ENCODE measurements at places on chromosomes 7 and 10.
A peak's percentile ranks its signal among the peaks of the same experiment; 100 is the strongest.

DNA sequence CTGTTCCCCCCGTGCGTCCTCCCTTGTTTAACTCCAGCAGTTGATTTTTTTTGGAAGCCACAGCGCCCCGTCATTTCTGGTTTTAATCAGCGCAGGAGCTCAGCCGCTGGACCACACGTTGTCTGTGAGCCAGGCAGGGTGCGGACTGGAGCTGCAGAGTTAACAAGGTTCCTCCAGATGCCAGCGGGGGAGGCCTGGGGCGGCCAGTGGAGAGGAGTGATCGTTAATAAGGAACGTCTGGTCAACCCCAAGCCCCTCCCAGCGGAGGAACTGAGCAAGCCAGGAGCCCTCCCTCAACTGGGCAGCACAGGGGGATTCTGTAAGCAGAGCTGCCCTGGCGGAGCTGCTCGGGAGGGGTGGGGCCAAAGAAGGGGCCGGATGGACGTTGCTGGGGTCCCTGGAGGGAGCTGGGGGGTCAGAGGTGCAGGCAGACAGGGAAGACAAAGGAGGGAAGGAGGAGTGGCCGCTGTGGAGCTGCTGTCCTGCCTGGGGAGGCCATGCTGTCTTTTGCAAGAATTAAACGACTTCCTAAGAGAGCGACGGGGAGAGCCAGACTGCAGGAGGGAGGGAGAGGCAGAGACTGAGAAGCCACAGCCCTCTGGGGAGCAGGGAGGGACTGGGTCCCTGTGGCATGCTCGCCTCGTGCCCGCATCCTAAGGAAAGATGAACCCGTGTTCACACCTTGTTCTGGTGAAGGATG is 537.1 kb upstream of the FOXK1 start:
- DNase-seq = no peak

DNA sequence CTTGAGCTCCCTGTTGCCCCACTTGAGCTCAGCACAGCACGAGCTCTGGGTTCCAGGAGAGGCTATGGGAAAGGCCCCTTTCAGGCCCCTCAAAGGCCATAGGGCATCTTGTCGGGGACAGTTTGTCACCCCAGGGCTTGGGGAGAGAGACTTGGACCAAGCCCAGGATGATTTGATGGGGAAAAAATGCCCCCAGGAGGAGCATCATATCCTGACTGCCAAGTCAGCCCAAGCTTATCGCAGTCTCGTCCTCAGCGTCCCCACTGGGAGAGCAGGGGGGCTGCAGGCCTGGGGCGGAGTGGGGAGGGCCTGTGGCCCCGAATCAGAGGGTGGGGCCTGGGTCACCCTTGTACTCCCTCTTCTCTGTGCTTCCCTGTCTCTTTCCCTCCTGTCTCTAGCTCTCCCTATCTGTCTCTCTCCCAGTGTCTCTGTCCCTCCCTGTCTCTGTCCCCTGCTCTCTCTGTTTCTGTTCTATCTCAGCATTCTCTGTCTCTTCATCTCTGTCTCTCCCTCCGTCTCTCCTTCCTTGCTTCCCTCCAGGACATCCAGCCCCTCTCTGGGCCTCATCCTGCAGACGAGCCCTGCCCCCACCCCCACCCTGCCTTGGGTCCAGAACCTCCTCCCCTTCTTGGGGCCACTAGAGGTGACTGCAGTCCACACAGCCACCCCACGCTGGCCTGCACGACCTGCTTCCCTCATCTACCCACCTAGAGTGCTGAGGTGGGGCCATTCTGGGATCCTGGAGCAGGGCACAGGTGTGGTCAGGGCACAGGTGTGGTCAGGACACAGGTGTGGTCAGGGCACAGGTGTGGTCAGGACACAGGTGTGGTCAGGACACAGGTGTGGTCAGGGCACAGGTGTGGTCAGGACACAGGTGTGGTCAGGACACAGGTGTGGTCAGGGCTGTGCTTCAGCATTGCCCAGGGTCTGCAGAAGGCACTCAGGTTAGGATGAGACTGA is 17.3 kb upstream of the GRIFIN start:
- DNase-seq = no peak

DNA sequence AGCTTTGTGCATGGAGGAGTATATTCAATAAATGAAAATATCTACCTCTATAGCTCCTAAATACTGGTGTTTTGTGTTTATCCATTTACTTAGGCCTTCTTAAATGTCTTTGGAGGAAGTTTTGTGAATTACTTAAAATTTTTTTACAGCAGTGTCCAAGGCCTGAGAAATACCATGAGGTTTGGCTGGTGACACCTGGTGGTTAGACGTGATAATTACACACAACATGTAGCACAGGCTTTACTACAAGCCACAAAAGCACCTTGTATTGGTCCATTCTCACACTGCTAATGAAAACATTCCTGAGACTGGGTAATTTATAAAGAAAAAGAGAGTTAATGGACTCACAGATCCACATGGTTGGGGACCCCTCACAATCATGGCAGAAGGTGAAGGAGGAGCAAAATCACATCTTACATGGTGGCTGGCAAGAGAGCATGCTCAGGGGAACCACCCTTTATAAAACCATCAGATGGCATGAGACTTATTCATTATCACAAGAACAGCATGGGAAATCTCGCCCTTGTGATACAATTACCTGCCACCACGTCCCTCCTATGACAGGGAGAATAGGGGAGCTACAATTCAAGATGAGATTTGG is 20.6 kb downstream of the HYAL4 start:
- DNase-seq = peak; percentile 37

DNA sequence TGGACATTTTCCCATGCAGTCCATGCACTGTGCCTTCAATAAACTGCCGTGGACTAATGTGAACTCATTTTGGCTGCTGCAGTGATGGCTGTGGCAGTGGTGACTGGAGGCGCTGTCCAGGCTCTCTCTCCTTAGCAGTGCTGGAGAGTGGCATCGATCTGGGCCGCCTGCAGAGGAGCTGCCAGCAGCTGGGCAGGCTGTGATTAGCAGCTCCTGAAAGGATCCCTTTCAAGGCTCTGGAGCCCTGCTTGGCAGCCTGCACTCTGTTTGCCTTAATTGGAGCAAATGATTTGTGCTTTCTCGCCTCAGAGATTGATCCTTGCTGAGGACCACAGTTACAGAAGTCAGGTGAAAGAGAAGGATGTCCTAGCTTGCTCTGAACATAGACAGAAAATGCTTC is 130.1 kb upstream of the VWC2 start:
- DNase-seq = no peak

DNA sequence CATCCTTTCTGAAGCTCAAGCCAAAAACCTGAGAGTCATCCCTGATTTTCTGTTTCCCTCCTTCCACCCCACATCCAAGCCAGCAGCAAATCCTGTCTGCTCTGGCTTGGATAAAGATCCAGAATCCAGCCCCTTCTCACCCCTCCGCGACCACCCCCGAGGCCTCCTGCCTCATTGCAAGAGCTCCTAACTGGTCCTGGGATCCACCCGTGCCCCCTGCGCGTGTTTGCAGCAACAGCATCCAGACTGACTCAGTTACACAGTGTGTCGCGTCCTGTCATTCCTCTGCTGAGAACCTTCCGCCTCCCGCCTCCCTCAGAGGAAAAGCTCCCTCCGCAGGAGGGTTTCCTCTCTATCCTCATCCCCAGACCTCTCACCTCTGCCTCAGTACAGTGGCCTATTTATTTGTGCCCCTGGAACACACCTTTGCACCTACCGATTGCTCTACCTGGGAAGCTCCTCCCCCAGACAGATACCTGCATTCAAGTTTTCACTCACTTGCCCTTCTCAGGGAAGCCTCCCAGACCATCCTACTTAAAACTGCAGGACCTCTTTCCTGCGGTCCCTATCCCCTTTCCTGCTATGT is 21.6 kb upstream of the GRID1 start:
- DNase-seq = no peak

DNA sequence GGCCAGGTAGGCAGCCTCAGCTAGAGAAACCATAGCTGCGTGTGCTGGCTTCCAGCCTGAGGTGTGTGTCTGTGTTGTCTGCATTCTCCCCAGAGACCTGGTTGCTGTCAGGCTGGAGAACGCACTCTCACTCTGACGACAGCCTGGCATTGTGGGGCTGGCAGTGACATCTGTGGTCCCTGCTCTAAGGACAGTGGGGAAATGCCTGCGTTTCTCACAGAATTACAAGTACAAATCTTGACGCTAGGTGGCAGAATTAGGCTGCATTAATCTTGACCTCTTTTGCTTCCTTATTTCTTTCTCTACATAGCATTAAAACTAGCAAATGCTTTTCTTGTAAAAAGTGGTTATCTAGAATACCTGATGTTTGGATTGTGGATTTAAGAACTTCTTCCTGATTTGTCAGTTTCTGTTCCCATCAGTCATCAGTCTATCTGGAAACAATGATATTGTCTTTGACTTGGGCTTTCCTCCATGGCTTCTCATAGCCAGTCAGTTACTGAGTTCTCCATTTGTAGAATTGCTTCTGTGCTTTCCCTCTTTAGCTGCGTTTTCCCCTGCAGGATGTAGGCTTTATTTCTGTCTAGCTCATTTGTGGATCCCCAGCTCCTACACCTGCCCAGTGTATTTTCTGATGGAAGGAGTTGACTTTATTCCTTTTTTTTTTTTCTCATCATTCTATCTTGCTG is 86.0 kb downstream of the FANK1 start:
- DNase-seq = no peak

DNA sequence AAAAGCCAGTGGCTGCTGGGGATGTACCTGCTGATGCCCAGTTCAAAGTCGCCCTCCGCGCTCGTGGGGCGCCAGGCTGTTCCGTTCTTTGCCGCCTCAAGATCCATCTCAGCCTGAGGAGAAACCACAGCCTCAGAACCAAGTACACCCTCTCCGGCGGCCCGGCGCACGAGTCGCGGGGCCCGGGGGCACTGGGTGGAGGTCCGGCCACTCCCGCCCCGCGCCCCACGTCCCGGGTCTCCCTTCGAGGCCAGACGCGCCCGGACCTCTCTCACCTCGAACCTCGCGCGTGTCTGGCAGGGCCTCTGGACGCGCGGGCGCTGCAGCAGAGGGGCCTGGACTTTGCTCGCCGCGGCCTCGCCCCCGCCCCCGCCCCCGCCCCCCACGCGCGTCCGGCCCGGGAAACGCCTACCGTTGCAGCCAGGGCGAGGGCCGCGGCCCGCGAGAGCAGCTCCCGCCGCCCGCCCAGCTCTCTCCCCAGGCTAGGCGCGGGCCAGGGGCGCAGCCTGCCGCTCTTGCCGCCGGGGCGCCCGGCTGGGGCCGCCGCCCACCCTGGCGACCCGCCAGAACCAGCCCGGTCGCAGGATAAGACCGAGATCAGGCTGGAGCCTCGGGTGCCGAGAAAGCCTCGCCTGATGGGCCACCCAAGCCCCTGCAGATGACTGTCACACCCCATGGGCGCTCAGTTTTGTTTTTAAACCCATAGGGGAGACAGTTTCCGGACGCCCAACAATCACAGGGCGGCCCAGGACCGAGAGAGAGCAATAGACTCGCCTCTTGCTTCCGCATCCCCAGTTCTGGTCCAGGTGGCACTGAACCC is at the start of gene ABCB4:
TSS of gene ABCB4 (minus strand) at position 322 of the 820 bp plus-strand sequence. CDS start at position 107, 215 bp downstream.
- no peak for DNase-seq

All from stimulated activated CD4-positive, alpha-beta T cell treated with anti-CD3 and anti-CD28 coated beads, Interleukin-2, amount 100 ng/mL, for 48 hours (primary cell).